ENCODE measurements at places on chromosomes 3 and 15.

GRCh38 chr3:128824132-128824850, 55.1 kb upstream of the ACAD9 start:
- DNase-seq: no peak

DNA sequence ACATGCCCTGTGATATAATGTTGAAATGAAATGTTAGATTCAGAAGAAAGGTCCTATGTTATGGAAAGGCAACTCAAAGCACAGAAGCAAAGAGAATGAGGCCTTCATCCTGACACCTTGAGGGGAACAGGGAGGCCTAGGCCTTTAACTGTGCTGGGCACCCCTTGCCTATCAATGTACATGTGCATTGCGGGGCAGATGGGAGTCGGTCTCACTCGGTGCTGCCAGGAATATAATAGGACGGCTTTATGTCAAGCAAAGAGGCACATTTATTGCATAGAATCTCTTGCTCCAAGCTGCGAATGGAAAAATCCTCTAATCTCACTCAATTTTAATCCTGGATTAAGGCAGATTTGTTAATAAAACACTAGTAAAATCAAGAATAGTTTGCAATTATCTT, 301.0 kb upstream of the SOX14 start:
- DNase-seq: no peak

GRCh38 chr15:80732167-80732566, 37.1 kb downstream of the ABHD17C start:
- no peak for DNase-seq

DNA sequence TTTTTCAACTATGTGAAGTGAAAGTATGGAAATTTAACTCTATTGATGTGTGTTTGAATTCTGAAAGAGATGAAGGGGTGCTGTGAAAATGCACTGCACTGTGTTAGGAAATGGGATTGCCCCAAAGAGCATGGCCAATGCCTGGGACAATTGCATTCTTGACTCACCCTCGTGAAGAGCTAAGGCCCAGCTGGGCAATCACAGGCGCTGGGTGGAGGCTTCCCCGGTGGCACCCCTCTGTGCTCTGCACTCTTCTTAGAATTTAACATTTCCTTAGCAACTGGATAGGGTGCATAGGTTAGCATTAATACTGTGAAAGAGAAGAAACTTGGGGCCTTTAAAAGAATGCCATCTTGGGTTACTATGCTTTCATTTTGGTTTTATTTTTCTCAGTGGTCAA, 179.9 kb upstream of the GOLIM4 start:
- no peak for DNase-seq

GRCh38 chr3:11244121-11244677, 28.0 kb upstream of the ATG7 start:
- DNase-seq: no peak

DNA sequence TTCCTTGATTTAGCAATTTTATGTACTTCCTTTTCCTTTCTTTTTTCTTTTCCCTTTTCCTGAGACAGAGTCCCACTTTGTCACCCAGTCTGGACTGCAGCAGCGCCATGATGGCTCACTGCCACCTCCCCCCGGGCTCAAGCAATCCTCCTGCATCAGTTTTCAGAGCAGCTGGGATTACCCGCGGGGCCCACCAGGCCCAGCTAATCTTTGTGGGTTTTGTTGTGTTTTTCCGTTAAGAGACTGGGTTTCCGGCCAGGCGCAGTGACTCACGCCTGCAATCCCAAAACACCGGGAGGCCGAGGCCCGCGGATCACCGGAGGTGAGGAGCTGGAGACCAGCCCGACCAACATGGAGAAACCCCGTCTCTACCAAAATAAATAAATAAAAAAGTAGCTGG, 17.7 kb downstream of the GOLGA8S start:
- no peak for DNase-seq

- no peak for DNase-seq
Measured at GRCh38 chr3:119786409-119786808, 4.5 kb downstream of the NR1I2 start.

DNA sequence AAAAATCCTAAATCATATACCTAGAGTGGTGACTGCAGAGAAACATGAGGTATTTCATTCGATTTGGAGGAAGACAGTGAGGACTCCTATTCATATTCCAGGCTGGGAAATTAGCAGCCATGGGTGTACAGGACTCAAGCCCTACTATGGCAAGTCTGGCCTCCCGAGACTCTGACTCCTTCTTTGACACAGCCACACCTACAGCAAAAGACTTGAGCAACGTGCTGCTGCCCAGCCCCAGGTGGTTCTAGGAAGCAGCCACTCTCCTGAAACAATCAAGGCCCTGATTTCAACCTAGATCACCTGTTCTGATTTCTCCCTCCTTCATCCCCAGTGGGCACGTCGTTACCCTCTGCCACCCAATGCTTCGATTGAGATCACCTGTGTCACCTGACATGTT, 84.0 kb upstream of the ATP11B start:
- DNase-seq: no peak

- DNase-seq: no peak
Measured at GRCh38 chr3:192155194-192155593, 572.1 kb downstream of the FGF12 start.

DNA sequence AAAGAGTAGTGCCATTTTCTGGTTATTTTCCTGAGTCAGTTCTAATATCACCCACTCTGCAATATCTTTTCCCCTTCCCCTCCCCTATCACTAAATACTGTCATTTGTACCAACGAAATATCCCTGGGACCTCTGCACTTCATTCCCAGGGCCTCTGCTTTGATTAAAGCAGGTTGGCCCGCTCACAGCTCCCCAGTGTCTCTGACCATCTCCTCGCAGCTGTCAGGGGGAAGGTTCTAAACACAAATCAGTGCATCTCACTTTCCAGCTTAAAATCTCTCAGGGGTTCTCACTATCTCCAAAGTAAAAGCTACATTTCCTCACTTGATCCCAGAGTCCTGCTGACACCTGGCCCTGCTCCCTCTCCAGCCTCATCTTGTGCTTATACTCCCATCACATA, 28.1 kb upstream of the SLC35G2 start:
- no peak for DNase-seq

DNA sequence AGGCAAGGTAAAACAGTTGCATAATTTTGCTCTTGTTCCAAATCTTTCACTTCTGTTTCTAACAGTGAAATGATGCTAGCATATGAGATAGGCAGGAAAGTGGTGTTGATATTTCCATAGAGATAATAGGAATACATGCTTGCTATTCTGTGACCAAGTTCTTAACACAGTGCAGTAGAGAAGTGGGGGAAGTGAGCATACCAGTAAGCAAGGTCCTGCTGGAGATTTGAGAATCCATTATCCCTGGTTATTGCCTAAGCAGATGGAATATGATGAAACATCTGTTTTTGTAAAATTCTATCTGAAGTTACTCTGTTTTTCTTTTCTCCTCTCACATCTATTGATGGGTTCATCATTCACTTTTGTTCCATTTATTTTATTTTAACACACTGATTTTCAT, 28.7 kb downstream of the USP8 start:
- no peak for DNase-seq

DNA sequence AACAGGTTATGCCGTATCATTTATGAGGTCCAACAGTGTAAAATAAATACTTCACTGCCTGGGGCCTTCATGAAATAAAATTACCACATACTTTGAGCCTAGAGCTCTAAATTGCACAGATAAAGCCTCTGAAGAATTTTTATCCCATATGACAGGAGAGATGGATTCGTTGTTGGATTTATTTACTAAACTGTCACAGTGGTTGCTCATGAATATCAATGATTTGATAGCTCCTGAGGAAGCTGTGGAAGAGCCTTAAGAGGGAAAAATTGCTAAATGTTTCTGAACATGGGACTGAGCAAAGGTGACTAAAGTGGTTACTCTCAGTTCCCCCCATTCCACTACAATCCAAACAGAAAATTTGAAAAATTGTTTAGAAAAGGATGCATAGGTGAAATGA, 558.9 kb upstream of the IL12A start:
- DNase-seq: no peak

- DNase-seq: no peak
Measured at GRCh38 chr15:49693498-49693897, 72.7 kb downstream of the DTWD1 start.

- DNase-seq: no peak
Measured at GRCh38 chr15:47650564-47650963, 66.7 kb upstream of the SEMA6D start.

GRCh38 chr15:70435872-70436271, 327.5 kb downstream of the UACA start:
- no peak for DNase-seq

- DNase-seq: no peak
Measured at GRCh38 chr3:192331749-192332385, 395.5 kb downstream of the FGF12 start.

DNA sequence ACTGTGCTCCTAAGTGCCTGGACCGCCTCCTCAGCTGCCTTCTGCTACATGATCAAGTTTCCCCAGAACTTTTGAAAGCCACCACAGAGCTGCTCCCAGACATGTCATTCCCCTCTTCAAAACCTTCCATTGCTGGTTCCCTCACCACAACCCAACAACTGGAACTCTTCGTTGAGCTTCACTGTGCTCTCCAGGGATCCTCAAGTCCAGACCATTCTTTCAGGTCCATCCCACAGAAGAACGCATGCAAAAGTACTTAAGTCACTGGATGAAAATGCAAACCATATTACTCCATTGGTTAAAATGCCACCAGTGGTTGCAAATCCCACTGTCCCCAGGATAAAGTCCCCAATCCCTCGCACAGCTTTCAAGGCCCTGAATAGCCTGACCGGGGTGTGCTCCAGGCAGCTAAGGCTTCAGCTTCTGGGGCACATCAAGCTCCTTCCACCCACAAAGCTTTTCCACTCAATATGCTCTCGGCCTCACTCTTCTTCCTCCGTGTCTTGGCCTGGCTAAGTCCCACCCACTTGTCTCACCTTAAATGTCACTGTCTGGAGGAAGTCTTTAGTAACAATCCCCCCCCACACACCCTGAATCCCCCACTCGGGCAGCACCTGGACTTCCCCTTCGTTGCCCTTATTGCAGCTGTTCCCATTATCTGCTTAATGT, 84.8 kb downstream of the XXYLT1 start:
- DNase-seq: no peak

GRCh38 chr3:87272718-87273341, 3.6 kb downstream of the POU1F1 start:
- DNase-seq: no peak

GRCh38 chr3:141348837-141349236, 19.5 kb upstream of the ZBTB38 start:
- no peak for DNase-seq

- no peak for DNase-seq
Measured at GRCh38 chr15:84914909-84915605, 30.6 kb downstream of the SLC28A1 start.

DNA sequence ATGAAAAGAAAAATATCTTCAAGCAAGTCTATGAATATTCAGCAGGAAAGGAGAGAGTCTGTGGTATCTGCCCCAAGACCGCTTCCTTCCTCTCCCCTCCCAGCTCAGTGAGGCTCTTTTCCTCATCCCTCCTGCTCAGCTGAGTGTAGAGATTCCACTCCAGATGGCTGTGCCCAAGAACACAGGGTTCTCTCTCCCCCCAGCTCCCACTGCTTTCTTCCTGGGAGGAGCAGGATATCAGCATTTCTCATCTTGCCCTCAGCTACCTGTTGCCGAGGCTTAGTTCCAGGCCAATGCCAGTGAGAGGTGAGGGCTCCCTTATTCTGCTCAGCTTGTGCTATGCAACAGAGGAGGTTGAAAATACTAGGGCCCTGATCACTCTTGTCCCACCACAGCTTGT, 211.9 kb downstream of the SV2B start:
- no peak for DNase-seq

DNA sequence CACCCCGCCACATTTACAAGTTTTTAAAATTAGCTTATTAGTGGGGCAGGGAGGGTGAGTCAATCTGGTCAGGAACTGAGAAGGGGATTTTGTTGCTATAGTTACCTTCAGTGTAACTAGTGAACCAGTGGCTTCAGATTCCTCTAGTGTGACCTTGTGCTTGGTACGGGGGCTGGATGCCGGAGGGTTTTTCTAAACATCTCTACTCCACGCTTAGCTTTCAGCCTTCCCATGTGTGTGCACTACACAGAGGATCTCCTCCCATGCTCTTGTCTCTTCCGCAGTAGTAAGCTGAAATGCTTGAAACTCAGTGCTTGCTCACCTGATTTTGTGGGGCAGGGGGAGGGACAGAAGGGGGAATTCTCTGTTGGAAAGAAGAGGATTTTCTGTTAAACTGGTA, 67.9 kb upstream of the AKAP13 start:
- DNase-seq: no peak

DNA sequence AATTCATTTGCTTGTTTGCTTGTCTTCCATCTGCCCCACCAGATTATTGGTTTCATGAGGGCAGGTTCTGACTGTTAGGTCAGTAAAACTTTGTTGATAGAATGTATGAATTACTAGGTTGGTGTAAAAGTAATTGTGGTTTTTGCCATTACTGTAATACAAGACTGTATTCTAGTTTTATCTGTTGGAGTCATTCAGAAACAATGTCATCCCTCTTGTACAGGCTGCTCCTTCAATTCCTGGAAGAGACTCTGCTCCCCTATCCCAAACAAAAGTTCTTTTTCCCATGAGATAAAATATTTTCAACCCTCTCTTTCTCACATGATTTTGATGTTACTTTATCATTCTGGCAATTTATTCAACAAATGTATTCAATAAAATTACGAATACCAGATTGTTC, 115.0 kb downstream of the CHST2 start:
- no peak for DNase-seq

- no peak for DNase-seq
Measured at GRCh38 chr3:1773679-1774078, 325.0 kb upstream of the CNTN4 start.

DNA sequence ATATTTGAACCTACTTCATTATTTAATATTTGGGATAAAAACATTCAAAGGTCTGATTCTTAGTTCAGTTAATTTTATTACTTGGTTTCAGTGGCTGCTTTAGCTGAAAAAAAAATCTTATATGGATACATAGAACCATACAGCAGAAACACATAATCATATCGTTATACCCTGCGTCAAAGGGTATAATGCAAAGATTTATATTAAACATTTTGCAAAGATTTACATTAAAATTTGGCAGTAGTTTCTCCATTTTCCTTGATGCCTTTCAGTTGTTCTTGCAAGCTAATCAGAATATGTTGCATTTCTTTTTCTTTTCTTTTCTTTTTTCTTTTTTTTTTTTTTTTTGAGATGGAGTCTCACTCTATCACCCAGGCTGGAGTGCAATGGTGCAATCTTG, 31.4 kb downstream of the CLDN11 start:
- DNase-seq: no peak

GRCh38 chr3:129460572-129460971, 20.5 kb downstream of the IFT122 start:
- DNase-seq: no peak

GRCh38 chr3:124615896-124616543, 114.2 kb upstream of the UMPS start:
- no peak for DNase-seq

DNA sequence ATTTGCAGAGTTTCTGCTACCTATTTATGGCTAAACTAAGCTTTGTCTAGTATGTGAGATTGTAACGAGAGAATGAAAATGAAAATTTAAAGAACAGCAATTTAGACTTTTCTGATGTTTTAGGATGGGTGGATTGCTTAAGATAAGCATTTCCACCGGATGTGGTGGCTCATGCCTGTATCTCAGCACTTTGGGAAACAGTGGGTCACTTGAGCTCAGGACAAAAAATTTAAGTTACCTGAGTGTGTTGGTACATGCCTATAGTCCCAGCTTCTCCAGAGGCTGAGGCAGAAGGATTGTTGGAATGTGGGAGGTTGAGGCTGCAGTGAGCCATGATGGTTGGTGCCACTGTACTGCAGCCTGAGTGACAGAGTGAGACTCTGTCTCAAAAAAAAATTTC, 3.3 kb downstream of the PPP4R2 start:
- DNase-seq: no peak

GRCh38 chr3:43001094-43001553, 22.0 kb downstream of the GASK1A start:
- no peak for DNase-seq

- no peak for DNase-seq
Measured at GRCh38 chr3:123300056-123300455, 98.3 kb downstream of the SEC22A start.

Measured in activated T-helper 1 cell treated with anti-CD3 and anti-CD28 coated beads, Interleukin-2, amount 50 U/mL, for 16 hours (primary cell).